ENCODE measurements at places on chromosomes 4 and X.
A peak's percentile ranks its signal among the peaks of the same experiment; 100 is the strongest.

DNA sequence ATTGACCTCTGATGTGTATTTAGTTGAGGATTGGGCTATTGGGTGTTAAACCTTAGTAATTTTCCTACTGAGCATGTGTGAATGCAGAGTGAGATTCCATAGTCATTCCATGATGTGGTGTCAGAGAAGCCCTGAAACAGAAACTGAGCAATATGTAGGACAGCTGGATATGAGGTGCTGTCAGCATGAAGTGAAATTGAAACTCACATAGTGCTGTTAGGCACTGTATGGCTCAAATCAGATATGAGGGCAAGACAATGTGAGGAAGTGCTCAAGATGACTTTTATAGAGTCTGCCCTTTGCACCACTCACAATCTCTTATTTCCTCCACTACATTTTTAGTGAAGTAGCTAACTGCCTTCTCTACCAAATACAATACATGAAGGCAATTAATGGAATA lies 188.3 kb downstream of the SH3BGRL start:
- DNase-seq, result no peak

- no peak for DNase-seq
Observed at GRCh38 chrX:133235830-133236229, 17.7 kb upstream of the TFDP3 start.

DNA sequence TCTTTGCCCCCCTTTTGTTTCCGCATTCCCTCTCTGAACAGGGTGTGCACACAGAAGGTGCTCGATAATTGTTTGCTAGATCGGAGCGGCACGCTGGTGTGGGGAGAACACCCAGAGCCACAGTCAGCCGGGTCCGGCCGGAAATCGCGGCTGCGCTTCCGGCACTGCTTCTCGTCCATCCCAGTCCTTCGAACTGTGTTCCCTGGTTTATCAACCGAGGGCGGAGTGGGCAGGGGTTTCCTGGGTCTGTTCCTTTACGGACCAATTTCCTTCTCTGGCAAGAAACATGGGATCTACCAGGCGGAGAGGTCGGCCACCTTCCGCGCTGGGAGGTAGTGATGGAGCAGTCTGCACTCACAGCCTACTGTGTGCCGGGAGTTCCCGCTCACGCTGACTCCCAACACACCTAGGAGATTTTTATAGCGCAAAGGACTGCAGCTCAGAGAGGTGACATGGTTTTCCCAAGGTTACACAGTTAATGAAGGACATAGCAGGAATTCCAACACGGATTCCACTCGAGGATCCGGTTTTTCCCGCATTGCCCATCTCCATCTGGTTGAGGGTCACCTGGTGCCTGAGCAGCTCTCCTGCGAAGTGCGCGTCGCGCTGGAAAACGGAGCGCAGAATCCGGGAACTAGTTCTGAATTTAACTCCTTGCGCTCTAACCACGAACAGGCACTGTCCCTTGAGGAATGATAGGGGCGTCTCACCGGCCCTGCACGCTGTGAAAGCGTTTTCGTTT lies 6.8 kb downstream of the MSX1 start:
- DNase-seq, result no peak

- DNase-seq, result no peak
Observed at GRCh38 chr4:112751447-112751846, 114.5 kb downstream of the LARP7 start.

GRCh38 chrX:150238632-150239382 lies 124.3 kb upstream of the MAMLD1 start:
- no peak for DNase-seq

- no peak for DNase-seq
Observed at GRCh38 chr4:127084666-127085065, 548.1 kb upstream of the INTU start.

- DNase-seq, result no peak
Observed at GRCh38 chrX:7109838-7110793, 37.4 kb upstream of the STS start.

DNA sequence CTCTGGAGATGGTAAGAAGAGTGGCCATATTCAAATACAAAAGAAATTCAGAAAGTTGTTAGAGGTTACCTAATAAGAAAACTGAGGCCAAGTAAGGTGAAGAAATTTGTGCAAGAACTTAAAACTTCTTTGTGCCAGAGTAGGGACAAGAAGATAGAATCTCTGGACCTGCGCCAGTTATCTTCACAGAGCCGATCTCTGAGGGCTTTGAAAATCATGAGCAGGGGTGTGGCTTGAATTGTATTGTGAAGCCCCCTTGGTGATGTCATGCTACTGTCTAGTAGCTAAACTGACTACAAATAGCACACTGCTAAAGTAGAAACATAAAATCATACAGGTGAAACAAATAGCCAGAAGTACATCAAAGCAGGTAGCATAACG lies 184.6 kb downstream of the UGT8 start:
- DNase-seq, result no peak

DNA sequence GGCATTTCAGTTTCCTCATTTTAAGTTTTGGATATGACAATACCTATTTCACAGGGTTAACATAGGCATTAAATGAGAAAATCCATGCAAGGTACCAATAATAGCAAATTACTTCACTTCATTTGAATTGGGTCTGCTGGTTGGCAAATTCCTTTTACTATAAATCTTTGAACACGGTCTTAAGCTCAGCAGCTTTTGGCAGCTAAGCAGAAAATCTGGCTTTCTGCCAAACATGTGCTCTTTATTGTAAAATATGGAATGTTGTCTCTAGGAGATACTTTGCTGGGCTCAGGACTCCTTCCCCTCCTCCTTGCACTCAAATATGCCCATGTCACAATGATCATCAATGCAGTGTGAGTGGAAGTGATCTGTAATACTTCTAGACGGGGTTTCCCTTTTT lies 16.8 kb upstream of the DMP1 start:
- no peak for DNase-seq

DNA sequence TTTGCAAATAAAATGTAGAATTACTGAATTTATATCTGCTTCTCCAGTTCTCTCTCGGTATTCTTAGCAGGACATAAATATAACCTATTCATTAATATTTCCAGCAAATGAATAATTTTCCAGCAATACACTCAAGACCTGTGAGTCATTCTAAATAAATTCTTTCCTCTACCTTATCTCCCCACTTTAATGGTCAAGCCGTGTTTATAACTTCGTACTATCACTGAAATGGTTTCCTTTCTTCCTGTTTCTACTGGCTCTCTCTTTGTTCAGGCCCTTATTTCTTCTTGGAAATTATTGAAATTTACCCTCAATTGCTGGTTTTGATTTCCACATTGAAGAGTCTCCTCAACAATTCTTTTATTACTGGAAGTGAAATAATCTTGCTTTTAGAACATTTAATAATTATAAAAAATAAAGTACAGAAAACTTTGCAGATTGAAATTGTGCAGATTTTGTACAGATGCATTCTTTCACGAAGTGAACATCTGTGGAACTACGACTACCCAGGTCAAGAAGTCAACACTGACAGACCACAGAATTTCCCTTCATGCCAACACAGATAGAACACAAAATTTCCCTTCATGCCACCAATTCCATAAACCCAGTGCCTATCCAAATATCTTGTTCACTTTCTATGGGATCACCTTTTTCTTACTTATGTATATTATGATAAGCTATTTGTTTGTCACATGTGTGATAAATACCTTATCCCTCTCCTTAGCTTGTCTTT lies 205.7 kb downstream of the FAT4 start:
- no peak for DNase-seq

- DNase-seq, result no peak
Observed at GRCh38 chrX:22118161-22118830, 86.2 kb downstream of the PHEX start.

- no peak for DNase-seq
Observed at GRCh38 chr4:7805533-7806337, 133.9 kb downstream of the AFAP1 start.

- no peak for DNase-seq
Observed at GRCh38 chrX:74526764-74527163, 87.7 kb downstream of the RLIM start.

- no peak for DNase-seq
Observed at GRCh38 chrX:40685362-40685918, 38.1 kb upstream of the CXorf38 start.

GRCh38 chrX:40552768-40553167 lies 28.0 kb upstream of the ATP6AP2 start:
- no peak for DNase-seq

DNA sequence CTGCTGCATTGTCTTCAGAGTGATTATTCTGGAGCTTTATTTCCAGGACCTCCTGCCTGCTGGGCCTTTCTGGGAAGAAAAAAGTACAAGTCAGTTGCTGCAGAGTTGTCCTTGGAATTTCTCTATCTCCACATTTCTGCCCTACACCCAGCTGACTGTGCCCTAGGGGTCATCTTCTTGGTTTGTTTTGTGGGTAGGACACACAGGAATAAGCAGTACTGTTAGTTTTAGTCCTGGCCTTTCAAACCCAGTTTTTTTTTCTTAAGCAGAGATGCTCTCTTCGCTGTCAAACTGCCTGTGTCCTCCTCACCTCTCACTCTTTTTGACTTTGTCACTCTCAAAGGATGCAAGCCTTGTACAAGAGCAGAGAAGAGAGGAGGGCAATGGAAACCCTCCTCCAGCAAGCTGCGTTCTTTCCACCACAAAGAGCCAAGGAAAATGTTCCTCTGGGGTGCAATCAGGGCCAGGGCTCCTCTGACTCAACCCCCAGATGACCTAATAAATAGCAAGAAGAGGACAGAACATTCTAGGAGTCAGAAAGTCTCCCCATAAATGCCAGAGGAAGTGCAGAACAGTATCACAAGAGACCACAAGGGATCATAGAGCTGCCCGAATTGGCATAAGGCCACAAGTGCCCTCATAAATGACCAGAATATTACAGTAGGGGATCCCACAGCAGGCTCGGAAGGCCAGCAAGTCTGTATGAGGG lies 186.2 kb downstream of the RCHY1 start:
- no peak for DNase-seq

DNA sequence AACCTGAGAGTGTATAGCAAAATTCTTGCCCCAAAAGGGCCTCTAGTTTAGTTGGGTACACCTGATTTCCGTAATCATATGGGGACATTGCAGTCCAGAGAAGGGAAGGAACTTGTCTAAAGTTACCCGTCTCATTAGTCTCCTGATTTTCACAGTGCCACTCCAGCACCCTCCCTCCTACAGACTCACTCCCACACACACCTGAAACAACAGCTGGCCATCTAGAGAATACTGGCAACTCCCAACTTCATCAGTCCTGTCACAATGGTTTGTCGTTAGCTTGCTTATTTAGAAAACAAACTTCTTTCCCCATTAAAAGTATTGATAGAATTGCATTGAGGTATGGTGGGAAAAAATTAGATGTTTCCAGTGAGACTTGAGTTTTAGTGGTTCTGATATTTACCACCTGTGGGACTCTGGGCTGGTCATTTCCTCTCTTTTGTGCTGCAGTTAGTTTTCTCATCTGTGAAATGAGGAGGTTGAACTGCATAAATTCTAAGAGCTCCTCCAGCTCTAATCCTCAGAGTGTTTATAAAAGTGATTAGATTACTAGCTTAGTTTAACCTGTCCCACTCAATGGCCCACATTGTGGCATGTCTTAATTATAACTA lies 1.7 kb downstream of the IL13RA1 start:
- DNase-seq, result no peak

DNA sequence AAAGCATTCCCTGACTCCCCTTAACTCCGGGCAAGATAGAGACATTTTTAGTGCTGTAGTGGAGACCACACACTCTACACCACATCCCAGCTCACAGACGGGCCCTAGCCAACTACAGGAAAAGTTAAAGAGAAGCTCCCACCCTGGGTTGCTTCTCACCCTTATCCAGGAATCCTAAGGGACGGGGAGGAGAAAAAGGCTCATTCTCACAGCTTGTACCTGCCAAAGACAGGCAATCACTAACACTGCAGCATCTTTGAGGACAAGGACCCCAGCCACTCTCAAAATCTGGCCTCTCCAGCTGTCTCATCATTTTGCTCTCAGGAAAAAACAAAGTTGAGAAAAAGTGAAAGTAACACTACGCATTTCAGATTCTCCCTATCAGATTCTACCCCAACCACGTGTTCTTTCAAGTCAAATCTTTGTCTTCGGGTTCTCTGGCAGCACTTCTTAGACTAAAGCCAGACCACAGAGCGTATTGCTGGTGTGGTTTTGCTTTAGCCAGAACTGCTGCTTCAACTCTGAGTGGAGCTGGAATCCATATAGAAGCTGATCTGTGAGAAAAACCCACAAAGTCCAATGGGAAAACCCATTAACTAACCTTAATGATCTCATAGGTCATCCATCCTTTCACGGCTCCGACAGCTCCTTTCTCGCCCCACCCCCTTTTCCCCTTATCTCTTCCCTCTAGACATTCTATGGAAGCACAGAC lies 605.9 kb upstream of the DIPK2B start:
- no peak for DNase-seq

DNA sequence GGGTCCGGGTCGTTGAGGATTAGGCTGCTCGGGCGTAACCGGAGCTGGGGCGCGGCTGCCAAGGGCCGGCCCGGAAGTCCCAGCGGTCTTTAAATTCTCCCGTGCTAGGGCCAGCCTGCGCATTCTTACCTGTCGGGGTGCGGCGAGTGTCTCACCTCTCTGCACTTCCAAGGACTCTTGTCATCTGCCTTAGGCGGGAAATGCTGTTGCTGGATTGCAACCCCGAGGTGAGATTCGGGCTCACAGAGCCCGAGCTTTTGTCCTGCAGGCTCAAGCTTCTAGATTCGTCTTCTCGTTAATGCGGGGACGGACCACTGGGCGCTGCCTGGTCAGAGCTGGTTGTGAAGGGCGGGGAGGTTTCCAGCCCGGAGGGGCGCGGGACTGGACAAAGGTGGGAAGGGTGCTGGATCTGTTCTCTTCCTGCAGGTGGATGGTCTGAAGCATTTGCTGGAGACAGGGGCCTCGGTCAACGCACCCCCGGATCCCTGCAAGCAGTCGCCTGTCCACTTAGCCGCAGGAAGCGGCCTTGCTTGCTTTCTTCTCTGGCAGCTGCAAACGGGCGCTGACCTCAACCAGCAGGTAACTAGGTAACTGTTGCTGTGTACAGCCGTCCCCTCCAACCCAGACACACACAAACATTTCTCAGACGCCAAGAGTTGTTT lies at the start of gene ANKRD37:
Gene ANKRD37, plus strand, starts transcription at position 118 of the 662 bp plus-strand sequence. Its CDS starts 83 bp downstream, at position 201.
- no peak for DNase-seq

- peak; percentile 1 for DNase-seq
Observed at GRCh38 chrX:53481816-53482465, 47.8 kb upstream of the HSD17B10 start.

GRCh38 chrX:56600987-56601386 lies 37.6 kb downstream of the UBQLN2 start:
- no peak for DNase-seq
